Tibial artery (tissue), 4 donors: ENCODE measurements at places on chromosomes 16 and 17.

DNA sequence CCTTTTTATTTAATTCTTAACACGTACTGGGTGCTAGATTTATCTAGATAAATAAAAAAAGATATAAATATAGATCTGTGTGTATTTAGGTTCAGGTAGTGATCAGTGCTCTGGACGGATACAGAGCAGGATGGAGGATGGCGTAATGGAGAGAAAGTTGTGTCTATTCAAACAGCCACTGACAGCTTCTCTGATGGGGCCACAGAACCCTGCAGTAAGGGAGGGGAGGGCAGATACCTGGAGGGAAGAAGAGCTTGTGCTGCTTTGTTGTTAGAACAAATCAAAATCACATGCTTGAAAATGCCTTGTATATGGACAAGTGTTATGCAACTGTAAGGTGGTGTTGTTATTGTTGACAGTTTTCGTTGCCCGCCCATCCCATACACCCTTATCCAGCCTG is 170.2 kb downstream of the UTP18 start:
- no peak for DNase-seq

GRCh38 chr17:21089933-21090901 is 36.5 kb upstream of the DHRS7B start:
- no peak for DNase-seq

GRCh38 chr16:1884889-1885288 is 12.9 kb upstream of the MEIOB start:
- peak; percentile 10 for DNase-seq

GRCh38 chr17:77837917-77838316 is 120.6 kb upstream of the TNRC6C start:
- peak; percentile 62 for DNase-seq

DNA sequence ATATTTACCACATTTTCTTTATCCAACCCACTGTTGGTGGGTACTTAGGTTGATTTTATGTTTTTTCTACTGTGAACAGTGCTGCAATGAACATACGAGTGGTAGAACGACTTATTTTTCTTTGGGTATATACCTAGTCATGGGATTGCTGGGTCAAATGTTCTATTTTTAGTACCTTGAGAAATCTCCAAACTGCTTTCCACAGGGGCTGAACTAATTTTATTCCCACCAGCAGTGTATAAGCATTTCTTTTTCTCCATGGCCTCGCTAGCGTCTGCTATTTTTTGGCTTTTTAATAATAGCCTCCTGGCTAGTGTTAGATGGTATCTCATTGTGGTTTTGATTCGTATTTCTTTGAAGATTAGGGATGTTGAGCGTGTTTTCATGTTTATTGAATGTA is 202.3 kb downstream of the LGALS9B start:
- no peak for DNase-seq

- DNase-seq = no peak
These were observed 26.9 kb upstream of the RPL38 start for GRCh38 chr17:74176546-74177001.
